ENCODE measurements at places on chromosomes 2 and 18.

DNA sequence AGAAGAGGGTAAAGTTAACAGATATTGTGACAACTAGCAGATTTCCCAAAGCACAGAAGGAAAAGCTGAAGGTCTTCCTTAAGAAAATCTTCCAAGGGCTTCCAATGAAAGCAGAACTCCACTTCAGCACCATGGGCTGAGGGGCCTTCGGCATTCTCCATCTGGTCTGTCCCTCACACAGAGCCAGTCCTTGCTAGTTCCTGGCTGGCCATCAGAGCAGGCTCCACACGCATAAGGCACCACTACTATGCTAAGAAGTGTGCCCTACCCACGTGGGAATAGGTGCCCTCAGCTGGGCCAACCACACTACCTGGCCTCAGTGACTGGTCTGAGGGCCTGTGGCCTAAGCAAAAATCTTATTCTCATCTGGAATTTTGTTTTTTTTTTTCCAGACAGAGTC is 73.5 kb downstream of the METTL4 start:
- DNase-seq, result no peak

GRCh38 chr2:127174136-127174535 is 46.0 kb downstream of the CYP27C1 start:
- no peak for DNase-seq

GRCh38 chr2:27059141-27059820 is 7.8 kb downstream of the AGBL5 start:
- no peak for DNase-seq

- DNase-seq, result peak; percentile 27
Observed at GRCh38 chr18:76370201-76370600, 124.8 kb downstream of the ZNF516 start.

DNA sequence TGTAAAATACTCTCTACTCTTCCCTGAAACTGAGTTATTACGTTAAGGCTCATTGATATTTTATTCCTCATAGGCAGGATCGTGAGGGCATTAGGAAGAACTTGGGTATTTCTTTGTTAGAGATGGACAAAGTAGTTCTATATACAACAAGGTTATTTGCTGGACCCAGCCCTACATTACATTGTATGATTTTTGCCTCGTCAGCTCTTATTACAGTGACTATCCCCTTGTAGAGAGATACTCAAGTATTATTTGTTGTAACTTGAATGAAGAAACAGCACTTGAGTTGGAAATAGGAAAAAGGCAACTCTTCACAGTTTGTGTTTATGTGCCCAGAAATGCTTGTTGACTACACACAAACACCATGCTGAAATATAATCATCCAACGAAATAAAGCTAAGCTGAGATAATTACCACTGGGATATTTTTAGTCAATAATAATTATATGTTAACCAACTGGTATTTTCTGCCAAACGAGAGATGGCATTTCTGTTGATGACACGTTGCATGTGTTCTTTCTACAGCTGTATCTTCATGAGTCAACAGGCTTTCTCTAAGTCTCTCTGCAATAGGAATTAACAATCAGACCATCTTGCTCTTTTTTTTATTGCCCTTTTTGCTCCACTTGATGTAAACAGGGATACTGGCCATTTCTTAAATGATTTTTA is 947.6 kb downstream of the DPP10 start:
- DNase-seq, result no peak

DNA sequence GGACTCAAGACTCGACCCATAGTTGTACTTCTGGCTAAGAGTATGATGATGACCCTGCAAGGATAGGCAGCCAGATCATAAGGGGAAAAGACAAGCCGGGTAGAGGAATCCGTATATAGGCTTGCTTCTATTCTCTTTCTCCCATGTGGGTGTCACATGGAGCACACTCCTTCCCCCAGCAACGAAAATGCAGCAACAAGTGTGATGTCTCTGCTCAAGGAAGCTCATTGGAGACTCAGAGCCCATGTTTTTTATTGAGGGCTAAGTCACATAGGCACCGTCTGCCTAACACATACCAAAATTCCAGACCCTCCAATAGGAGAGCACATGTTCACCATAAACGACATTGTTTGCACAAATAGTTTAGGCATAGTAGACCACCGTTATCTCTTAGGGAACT is 6.3 kb downstream of the ZNF2 start:
- DNase-seq, result no peak

DNA sequence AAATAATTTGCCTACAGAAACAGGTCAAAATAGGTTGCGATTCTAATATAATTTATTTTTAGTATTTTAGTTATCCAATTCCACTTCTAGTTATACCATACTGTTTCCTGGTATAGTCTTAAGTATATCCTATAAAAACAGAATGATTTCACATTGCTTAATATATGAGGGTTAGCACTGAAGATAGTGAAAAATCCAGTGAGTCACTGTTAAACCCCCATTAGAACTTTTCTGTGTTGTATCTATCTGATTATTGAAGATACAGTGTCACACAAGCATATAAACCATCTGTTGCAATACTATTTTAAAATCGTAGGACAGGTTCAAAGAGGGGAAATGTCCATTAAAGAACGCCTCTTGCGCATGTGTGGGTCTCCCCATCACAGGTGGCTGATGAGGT is 110.0 kb downstream of the FEZ2 start:
- DNase-seq, result no peak

- no peak for DNase-seq
Observed at GRCh38 chr2:70703900-70704549, 64.0 kb downstream of the ADD2 start.

DNA sequence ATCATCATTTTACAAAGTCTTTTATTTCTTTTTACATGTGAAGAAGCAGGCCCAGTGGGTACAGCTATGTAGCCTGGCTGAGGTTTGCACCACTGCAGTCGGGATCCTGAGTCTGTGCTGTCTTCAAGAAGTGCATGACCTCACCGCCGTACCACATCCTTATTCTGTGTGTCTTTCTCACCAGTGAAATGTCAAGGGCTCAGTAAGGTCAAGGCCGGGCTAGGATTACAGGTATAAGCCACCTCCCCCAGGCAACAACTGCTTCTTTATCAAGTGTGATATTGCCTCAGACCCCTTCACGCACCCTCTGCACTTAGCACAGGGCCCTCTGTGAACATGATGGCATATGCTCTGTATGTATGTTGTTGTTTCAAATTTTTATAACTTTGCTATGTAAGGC is 76.7 kb downstream of the PIEZO2 start:
- no peak for DNase-seq

DNA sequence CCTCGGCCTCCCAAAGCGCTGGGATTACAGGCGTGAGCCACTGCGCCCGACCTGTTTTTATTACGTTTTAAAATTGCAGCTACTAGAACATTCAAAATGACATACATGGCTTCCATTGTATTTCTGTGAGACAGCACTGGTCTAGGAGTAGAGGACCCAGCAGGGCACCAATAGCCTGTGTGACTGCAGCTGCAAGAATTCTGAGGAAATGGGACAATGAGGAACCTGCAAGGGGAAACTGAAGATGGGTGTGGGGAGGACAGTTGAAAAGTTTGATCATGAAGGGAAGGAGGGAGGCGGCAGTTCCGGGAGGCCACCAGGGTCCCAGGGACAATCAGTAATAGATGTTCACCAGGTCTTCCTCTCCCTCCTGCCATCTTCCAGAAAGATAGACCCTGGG is 13.9 kb upstream of the DNPEP start:
- no peak for DNase-seq

DNA sequence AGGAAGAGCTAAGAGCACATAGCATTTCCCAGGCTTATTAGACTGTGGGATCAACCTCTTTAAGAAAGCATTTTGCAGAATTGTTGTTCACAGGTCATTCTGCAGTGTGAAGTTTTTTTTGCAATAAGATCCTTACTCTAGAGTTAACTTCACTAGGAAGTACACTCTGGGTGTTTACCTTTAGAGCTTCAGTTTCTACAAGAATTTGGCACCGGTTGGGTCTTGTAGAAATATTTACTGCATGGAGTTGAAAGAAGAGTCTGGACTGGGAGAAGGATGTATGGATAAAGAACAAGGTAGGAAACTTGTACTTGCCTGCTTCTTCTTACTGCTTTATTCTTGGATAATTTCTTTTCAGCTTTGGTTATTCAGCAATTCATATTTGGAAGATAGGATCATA is 944.9 kb upstream of the GYPC start:
- no peak for DNase-seq

DNA sequence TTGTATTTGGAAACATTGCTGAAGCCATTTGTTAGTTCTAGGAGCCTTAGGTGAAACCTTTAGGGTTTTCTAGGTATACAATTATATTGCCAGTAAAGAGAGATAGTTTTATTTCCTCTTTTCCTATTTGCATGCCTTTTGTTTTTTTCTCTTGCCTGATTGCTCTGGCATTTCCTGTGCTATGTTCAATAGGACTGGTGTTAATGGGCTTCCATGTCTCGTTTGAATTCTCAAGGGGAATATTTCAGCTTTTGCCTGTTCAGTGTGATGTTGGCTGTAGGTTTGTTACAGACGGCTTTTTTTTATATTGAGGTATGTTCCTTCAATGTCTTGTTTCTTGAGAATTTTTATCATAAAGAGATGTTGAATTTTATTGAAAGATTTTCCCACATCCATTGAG is 1054.9 kb upstream of the NXPH2 start:
- DNase-seq, result no peak

GRCh38 chr18:76528477-76529432 is 33.7 kb upstream of the ZNF516 start:
- no peak for DNase-seq

- DNase-seq, result no peak
Observed at GRCh38 chr2:178374865-178375264, 76.1 kb downstream of the PRKRA start.

DNA sequence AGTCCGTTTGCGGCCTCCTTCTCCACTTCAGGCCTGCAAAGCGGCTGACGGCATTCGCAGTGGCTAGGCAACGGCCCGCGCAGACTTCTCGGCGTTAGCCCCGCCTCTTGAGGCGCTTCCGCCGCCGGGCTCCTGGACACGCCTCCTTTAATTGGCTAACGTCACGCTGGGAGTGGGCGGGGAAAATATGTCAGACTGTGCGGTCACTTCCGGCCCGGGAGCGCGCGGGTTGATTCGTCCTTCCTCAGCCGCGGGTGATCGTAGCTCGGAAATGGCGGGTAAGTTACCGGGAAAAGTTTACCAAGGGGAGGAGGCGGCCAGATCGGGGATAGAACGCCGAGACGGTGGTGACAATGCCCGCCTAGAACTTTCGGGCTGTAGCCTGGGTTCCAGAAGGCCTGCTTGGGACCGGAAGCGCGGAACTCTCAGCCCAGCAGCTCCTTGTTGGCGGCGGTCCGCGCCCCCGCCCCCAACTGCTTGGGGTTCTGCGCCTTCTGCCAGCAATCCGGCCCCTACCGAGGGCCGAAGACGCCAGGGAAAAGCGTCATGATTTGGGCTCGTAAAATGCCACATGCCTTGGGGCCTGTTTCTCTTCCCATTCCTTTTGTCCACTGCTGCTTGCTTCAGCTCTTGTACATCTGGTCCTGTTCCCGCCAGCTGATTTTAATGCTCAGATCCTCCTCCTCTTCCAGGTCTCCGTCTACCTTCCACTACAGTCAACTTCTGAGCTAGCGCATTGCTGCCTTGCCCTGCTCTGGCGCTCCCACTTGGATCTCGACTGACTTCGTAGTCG is at the start of gene HAT1:
Gene HAT1, plus strand, starts transcription at position 232 of the 793 bp plus-strand sequence. Its CDS starts 40 bp downstream, at position 272.
- DNase-seq, result peak; percentile 98

DNA sequence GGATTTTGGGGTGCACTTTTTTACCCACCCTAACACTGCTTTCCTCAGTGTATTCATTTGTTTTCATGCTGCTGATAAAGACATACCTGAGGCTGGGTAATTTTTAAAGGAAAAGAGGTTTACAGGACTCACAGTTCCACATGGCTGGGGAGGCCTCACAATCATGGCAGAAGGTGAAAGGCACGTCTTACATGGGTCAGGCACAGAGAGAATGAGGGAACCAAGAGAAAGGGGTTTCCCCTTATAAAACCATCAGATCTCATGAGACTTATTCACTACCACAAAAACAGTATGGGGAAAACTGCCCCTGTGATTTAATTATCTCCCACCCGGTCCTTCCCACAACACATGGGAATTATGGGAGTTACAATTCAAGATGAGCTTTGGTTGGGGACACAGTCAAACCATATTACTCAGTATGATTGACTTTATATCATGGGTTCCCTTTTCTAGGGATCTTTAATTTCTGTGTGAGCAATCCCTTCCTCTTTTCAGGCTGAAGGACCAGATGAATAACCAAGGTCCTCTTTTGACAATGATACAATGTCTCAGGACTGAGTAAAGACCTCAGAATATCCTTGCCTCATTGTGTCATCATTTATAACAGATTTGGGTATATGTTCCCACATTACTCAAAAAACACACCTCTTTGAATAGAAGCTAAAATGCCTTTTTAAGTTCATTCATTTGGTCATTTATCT is 100.1 kb upstream of the TRIB2 start:
- DNase-seq, result no peak

DNA sequence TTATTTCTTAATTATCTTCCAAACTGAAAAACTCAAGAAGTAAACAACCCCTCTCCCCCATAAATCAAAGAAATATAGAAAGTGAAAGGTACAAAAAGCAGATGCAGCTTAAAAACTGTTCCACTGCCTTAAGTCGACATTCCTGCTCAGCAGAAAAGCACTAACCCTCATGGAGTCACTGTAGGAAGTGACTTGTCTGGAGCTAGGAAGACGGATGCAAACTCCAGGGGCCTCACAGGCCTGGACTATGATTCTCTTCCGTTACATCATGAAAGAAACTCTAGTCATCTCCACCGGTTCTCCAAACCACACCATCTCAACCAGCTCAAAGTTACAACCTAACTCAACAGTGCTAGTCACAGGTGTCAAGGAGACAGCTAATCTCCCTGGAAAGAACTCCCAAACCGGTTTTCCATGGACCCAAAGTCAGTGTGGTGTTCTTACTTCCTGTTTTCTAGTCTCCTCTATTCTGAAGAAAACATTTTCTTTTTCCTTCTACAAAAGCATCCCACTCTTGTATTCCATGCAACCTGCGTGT is 128.4 kb downstream of the PIEZO2 start:
- no peak for DNase-seq

DNA sequence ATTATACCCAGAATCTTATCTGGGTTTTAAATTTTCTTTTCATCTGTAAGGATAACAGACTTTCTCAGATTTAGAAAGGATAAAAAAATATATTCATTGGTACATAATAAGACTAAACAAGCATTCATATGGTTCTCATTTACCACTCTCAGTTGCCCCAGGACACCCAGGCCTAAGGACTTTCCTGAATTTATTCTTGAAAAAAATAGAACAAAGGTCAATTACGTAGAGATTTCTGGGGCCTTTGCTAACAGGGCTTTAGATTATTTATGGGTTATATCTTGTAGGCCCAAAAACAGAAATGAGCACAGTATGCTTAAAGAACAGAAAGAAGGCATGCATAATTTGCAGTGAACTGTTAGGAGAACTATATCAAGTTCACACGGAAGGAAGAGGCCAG is 269.0 kb upstream of the COL3A1 start:
- no peak for DNase-seq

GRCh38 chr2:3747032-3747654 is 43.8 kb downstream of the DCDC2C start:
- no peak for DNase-seq

Measured in left kidney (tissue), 8 donors.